ENCODE measurements at places on chromosomes 11 and 22.
A peak's percentile ranks its signal among the peaks of the same experiment; 100 is the strongest.

DNA sequence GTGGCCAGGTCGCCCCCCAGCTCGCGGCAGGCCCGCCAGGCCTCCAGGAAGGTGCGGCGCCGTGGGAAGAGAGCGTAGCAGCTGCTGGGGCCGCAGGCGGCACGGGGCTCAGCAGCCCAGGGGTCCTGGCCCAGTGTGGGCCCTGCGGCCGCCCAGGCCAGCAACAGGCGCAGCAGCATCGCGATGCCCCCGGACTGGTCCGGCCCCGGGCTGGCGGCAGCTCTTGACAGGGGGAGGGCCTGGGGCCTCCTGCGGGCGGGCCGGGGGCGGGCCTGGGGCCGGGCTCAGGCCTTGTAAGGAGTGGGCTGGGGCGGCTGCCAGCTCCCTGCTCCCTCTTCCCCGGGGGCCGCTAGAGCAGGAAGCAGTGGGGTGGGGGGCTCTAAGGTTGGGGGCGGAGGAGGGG lies at the start of gene CD248:
Gene CD248 (minus strand): TSS at position 196 of the 403 bp plus-strand sequence. CDS start 17 bp downstream, at position 179.
- DNase-seq, result no peak

- DNase-seq, result no peak
Measured at GRCh38 chr11:75632450-75632849, 36.4 kb downstream of the MAP6 start.

GRCh38 chr11:109015283-109015682 lies 350.4 kb downstream of the DDX10 start:
- DNase-seq, result no peak

GRCh38 chr11:67272327-67273259 lies 6.3 kb downstream of the GRK2 start:
- DNase-seq, result no peak

GRCh38 chr11:69233744-69234570 lies 60.0 kb upstream of the MYEOV start:
- no peak for DNase-seq

DNA sequence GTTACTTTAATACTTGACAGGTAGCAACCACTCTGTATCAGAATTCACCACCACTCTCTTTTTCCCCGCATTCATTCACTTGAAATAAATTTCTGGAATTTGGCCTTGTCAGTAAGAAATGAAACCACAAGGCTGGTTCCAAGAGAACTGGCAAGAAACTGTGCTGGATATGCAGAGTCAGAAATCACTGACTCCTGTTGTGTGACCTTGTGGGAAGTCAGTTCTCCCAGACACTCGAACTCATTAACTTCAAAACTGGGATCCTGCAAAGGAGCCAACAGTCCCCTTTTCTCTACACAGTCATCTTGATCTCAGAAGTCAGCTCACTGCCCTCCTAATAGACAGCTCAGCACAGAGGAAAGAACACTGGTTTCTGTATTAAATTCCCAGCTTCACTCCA lies 142.7 kb downstream of the LRRC4C start:
- DNase-seq, result no peak

GRCh38 chr11:6666302-6667183 lies 10.9 kb upstream of the DCHS1 start:
- no peak for DNase-seq

- DNase-seq, result no peak
Measured at GRCh38 chr22:22487869-22488597, 20.5 kb downstream of the ZNF280B start.

DNA sequence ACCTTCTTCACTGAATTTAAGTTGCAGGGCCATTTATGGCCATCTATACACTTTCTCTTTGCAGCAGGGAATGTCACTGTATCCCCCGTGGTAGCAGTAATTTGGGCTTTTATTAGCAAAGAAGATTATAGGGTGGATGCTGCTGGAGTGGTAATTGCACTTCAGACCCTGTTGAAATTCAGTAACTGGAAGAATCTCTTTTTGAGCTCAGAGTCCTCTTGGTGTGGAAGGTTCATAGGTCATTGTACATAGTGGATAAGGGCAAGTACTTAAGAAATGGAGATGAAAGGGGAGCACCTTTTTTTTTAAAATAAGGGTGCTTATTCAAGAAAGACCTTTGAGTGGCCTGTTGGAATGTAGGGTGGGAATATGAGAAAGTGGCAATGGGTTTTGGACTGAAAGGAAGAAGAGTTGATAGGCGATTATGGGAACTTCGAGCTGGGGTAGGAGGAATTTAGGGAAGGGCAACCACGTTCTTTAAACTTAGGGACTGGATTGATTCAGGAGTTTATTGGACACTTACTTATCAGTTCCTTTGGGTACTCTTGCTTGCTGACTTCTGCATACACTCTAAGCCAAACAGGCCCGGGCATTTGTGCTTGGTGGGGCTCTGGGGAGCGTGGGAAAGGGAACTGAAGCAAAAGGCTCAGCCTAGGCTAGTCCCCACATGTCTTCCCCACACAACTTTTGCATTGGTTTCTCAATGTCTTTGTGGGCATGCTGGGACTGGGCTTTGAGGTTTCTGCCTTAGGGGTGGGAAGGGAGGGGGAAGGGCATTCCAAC lies 26.5 kb downstream of the CTNND1 start:
- no peak for DNase-seq

DNA sequence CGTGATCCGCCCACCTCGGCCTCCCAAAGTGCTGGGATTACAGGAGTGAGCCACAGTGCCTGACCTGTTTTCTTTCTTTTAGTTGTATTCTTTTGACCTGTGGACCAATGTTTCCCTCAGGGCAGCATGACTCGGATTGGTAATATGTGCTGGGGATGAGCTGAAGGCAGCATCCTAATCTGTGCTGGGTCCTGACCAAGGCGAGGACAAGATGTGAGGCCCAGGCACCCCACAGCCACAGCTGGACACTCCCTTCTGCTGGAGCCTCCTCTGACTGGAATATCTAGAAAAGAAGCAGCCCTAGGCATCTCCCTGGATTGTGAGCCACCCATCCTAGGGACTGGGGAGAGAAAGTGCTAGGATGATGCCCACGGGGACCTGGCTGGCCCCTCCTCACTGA lies 105.4 kb downstream of the PDE2A start:
- DNase-seq, result no peak

GRCh38 chr11:132310390-132311375 lies 940.3 kb downstream of the NTM start:
- DNase-seq, result no peak

DNA sequence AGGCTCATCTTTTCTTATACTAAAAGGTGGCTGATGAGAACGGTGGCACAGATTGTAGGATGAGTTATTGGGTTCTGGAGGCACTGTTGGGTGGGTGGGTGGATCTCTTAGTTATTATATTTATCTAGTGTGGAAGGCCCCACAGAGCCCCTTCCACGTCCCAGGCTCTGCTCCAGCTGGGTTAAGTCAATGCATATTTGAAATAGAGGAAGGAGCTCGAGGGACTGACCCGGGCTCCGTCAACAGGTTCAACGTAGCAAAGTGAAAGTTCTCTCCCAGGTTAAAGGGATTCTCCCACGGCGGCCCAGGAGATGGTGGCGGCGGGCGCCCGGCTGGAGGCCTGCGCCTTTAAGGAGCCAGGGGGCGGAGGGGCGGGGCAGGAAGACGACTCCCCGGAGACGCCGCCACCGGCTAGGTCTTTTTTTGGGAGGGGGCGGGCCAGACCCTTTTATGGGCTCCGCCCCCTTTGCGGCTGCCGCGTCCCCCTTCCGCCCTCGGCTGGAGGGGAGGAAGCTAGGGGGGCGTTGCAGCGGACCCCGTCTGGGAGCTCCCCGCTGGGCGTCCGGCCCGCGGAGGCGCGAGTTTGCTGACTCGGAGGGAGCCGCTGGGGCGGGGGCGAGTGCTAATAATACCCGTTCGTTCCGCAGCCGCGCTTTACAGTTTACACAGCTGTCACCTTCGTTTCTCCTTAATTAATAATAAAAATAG lies 1.5 kb upstream of the INPPL1 start:
- peak; percentile 99 for DNase-seq

DNA sequence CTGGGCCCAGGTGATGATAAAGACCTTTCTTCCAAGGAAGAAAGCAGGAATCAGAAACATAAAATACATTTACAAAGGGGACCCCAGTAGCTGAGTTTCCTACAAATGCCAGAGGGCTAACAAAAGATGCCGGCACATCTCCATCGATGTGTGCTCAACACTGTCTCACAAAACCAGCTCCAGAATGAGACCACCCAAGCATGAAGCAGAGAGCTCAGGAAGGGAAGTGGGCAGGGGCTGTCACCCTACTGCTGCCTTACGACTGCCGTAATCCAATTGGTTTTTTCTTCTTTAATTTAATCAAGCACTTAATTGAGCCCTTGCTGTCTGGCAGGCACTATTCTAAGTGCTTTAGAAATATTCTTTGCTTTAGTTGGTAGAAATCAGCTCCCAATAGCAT lies 26.1 kb downstream of the SMCO4 start:
- no peak for DNase-seq

- DNase-seq, result no peak
Measured at GRCh38 chr11:68177877-68178276, 35.2 kb downstream of the KMT5B start.

DNA sequence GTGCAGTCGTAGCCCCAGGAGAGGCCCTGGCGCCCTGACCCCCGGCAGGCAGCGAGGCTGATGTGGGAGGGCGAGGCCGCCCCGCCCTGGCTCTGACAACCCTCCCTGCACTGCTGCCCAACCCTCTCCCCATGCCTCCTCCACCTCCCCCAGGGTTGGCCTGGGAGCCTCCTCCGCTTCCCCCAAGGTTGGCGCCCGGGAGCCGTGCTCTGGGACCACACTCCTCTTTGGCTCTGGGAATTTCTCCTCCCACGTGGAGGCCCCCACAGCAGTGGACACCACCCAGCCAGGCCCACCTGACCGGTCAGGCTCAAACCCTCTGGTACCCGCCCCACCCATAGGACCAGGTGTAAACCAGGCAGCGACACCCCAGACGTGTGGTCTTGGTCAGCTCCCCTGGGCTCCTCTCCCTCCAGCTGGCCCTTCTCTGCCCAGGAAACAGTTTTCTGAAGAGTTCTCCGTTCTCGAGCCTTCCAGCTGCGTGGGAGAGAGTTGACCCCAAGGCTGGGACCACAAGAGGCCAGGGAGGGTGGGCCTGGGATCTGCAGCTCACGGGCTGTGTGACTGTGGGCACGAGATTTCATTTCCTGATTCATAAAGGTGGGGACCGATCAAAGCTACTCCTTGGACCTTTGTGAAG lies 39.5 kb upstream of the BRSK2 start:
- DNase-seq, result no peak

- no peak for DNase-seq
Measured at GRCh38 chr22:38477585-38477984, 9.7 kb downstream of the KDELR3 start.

DNA sequence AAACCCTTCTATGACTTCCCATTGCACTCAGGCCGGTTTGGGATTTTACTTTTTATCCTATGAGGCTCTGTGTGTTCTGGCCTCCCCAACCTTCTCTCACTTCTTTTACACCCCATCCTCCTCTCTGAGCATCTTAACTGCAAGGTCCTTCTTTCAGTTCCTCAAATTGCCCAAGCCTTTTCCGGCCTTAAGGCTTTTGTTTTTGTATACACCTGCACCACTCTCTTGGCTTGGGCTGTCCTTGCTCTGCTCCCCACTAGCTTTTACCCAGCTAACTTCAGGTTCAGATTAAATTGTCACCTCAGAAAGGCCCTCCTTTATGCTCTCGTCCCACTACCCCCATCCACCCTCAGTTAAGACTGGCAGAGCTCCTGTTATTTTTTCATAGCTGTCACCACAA lies 55.5 kb downstream of the FAM83F start:
- no peak for DNase-seq

- DNase-seq, result peak; percentile 74
Measured at GRCh38 chr11:10792385-10793068, 16.2 kb downstream of the EIF4G2 start.

GRCh38 chr22:47043835-47044721 lies 281.6 kb downstream of the TBC1D22A start:
- no peak for DNase-seq

DNA sequence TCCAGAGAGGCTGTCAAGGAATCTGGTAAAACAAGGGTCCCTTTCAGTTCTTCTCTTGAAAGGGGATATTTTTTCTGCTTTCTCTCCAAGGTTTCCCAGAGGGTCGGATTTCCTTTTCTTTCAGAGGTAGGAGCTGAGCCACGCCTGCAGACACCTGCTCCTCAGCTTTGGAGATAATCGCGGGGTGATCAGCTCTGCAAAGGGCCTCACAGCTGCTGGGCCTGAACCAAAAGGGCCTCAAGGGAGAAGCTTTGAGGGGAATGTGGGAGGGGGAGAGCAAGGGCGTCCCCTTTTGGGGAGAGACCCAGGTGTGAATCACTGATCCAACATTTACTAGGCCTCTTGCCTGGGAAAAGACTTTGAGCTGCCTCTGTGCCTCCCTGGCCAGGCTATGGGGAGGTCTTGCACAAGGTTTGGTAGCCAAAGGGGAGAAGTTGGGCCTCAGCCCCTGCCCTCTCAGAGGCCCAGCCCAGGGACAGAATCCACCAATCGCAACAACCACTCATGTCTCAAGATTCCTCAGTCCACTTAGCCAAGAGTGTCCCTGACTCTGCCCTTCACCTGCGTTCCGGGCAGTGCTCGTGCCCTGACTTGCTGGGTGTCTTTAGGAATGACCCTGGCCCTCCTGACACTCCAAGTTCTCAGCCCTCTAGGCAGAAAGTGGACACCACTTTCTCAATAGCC lies 14.0 kb upstream of the TP53I11 start:
- no peak for DNase-seq

DNA sequence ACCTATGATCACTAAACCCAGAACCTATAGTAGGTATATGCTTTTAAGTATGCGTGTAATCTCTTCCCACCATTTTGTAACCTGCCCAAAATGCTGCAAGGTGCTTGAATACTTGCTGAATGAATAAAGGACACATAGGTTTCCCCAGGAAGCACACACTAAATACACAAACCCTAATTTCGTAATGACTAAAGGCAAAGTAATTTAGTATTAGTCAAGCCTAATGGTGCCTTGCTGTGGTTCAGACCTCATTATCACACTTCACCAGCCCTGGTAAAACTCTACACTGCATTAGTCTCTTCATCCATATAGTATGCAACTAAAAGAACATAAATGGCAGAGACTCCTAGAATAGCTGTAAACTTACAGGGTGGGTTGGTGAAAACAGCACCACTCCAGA lies 289.0 kb upstream of the PITPNB start:
- DNase-seq, result no peak

GRCh38 chr11:128678024-128678423 lies 15.8 kb upstream of the FLI1 start:
- DNase-seq, result peak; percentile 53

Measured in KG1 (cell line).